ENCODE measurements at places on chromosomes 2 and 18.

GRCh38 chr18:1308686-1309085 lies 404.0 kb downstream of the ADCYAP1 start:
- no peak for DNase-seq

DNA sequence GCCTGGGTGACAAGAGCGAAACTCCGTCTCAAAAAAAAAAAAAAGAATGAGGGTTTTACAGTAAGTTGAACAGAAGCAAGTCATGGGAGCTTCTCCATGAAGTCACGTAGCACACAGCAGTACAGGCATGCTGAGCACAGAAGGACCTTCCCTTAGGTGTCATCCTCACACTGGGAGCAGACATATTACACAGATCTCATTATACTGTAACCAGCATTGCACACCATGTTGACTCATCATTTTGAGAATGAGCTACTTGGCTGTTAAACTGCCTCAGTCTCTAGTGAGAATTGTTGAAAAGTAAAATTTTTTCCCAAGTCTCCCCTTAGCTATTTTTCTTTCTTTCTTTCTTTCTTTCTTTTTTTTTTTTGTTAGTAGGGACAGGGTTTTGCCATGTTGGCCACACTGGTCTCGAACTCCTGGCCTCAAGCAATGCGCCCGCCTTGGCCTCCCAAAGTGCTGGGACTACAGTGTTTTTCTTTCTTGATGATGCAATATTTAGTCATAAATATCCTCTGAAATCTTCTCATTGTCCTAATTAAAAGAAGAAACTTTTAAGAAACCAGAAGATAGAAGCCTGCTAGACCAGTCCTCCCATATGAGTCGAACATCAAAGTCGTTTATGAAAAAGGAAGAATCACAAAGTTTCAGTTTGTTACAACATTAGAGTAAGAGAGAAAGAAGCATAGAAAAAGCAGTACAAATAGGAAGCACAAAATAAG lies 37.9 kb upstream of the PPP1CB start:
- no peak for DNase-seq

DNA sequence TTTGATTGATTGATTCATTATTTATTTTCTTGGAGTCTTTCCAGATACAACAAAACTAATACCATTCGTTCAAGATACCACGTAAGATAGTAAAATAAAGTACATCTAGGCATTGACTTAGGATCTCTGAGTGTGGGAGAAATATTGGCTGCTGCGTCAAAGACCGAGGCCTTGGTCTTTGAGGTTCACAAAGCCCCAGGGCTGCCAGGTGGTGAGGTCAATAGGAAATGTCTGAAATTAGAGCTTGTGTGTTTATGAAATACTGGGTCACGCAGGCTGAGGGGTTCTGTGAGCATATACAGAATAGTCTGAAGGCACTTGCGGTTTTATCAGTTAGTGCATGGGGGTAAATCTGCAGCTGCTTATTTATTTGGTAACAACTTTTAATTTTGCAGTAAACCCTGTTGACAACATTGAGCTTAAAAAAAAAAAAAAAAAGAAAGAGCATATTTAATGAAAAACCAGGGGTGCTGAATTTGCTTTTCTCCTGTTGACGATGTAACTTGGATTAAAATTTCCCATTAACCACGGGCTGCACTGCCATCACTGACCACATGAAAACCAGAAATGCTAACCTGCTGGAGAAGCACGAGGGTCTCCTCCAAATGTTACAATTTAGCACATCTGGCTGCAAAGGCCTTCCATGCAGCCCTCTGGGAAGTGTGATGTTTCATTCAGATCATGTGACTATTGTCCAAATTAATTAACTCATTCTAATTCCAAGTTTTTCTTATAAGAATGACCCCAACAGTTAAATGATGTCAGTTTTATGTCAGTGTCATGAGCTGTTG lies 27.1 kb upstream of the SERPINB12 start:
- DNase-seq: no peak

DNA sequence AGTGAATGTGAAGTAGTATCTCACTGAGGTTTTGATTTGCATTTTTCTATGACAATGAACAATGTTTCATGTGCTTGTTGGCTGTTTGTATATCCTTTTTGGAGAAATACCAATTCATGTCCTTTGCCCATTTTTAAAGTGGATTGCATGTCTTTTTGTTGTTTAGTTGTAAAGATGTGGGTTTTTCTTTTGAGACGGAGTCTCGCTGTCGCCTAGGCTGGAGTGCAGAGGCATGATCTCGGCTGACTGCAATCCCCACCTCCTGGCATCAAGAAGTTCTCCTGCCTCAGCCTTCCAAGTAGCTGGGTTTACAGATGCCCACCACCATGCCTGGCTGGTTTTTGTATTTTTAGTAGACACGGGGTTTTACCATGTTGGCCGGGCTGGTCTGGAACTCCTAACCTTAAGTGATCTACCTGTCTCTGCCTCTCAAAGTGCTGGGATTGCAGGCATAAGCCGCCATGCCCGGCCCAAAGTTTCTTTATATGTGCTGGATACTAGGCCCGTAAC lies 236.7 kb downstream of the MYCN start:
- no peak for DNase-seq

GRCh38 chr2:96431319-96431718 lies 73.8 kb downstream of the NEURL3 start:
- no peak for DNase-seq

Data from NCI-H510A (cell line).